ENCODE measurements at places on chromosomes 16 and 17.

DNA sequence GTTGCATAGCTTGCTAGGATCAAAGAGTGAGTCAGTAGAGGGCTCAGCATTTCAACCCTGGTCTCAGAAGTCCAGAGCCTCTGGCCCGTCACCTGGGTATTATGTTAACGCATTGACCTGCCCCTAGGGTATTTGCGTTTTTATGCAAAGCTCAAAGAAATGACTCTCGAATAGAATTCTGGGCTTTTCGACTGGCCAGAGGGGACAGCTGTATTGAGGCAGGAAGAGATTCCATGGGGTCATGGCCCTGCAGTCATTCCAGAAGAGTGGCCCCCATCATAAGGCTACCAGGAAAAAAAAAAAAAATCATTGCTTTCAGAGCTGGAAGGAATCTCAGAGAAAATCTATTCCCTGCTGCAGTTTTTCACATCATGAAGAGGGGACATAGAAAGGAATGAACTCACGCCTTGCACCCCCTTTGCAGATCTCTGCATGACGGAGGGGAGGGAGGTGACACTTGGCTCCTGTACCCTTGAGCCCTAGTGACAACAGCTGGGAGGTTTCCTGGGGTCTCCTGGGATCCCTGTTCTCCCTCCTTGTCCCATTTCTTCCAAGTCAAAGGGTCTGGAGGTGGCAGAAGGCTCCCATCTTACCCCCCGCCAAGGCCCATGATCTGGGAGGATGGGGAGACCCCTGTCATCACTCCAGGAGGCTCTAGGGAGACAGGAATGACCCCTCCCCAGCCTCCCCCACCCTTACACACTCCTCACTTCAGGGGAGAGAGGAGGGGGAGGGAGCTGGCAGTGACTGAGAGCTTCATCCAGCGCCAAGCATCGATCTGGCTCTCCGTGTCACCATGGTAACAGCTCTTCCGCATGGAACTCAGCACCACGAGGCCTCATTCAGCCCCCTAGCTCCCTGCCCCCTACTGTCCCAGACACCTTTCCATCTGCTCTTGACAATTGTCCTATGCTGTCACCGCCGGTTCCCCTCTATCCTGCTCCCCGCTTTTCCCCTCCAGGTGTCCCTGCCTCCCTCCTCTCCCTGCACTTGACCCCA is 35.8 kb downstream of the GP2 start:
- no peak for DNase-seq

DNA sequence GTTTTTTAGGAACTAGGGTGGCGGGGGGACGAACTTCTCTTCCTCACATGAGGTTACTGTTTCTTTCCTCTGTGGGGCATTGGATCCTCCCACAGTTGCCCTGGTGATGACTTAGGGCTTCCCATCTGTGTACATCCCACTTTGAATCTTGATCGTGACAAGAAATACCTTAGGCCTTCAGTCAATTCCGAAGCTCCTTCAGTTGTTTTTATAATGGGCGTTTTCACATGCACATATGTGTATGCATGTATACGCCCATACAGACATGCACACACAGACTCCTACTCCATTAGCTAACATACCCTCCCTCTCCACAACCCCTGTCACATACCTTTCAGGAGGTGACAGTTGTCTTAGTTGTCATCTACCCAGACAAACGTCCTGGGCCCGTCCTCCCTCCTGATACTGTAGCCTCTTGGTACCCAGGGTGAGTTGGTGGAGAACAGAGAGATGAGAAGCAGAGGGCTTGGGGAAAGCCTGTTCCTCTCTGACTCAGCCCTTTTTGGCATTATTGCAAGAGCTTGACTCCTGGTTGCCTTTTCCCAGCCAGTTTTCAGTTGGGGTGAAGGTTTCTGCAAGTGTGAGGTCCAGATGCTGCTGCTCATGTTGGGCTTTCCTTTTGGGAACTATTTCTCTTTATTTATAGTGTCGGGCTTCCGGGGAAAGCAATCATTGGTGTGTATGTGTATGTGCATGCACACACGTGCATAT is 2.2 kb upstream of the AOC2 start:
- DNase-seq, result no peak

- no peak for DNase-seq
Measured at GRCh38 chr16:62644030-62644812, 608.0 kb upstream of the CDH8 start.

- DNase-seq, result no peak
Measured at GRCh38 chr17:51362811-51363585, 102.7 kb downstream of the UTP18 start.

- DNase-seq, result no peak
Measured at GRCh38 chr16:57897996-57898395, 72.9 kb downstream of the CNGB1 start.

Data from COR-L47 (cell line).